ENCODE measurements at places on chromosomes 12 and 14. TPM values are rescaled to one million over a fixed set of nuclear protein-coding genes. Genes with fewer than 3 reads are reported as not detected.

DNA sequence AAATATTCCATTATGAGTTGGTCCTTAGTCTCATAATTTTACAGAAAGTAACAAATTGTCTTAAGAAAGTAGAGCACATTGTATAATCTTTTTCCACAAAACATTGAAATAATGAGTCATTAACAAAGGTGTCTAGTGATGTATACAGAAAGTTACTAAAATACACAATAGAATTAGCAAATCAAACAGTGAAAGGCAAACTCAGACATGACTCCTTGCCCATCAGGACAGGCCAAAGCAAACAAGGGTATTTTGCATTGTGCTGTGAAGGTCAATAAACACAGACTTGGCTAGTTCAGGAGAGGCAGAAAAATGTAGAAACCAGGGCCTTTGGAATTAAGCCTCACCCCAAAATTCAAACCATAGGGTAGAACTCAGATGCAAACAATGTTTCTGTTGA, 37.3 kb downstream of the SIX4 start:
- no peak for DNase-seq

DNA sequence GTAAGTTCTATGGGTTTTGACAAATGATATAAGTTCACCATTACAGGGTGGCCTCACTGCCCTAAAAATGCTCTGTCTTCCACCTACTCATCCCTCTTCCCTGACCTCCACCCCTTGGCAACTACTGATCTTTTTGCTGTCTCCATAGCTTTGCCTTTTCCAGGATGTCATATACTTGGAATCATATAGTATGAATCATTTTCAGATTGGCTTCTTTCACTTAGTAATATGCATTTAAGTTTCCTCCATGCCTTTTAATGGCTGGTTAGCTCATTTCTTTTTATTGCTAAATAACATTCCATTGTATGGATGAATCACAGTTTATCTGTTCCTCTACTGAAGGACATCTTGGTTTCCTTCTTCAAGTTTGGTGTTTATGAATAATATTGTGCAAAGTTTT, 14.0 kb upstream of the PEX5 start:
- no peak for DNase-seq

DNA sequence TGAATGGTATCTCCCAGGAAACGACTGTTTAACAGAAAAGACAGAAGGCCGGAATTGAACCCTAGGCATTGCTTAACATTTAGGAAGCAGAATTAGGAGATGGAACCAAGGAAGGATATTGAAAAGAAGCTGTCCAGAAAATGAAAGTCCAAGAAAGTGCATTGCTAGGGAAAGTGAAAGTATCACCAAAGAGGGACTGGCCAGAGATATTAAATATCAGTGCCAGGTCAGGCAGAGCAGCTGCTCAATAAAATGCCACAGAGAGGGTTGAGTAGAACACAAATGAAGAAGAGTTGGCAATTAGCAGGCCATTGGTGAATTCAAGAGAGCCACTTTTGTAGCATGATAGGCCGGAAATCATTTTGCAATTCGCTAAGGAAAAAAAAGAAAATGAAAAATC, 101.6 kb downstream of the CFAP54 start:
- no peak for DNase-seq

DNA sequence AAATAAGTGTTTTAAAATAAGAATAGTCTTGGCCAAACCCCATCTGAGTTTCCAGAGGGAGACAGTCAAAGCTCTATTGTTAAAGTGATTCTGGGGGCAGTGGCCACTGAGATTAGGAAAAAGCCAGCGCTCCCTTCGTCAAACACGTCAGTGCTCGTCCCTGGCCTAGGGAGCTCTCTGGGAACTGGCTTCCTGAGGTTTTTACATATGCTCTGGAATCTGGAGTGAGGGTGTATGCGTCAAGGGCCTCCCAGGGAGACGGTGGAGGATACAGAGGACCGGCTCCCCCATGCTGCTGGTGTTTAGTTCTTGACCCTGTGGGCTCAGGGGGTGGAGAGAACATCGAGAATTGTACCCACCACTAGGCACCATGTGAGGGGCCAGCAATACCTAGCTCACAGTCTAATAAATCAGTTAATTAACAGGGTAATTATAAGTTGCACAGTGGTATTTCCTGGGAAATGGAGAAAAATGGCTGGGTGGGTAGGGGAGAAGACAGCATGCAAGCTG, 87.0 kb downstream of the SLC25A47 start:
- DNase-seq: no peak

DNA sequence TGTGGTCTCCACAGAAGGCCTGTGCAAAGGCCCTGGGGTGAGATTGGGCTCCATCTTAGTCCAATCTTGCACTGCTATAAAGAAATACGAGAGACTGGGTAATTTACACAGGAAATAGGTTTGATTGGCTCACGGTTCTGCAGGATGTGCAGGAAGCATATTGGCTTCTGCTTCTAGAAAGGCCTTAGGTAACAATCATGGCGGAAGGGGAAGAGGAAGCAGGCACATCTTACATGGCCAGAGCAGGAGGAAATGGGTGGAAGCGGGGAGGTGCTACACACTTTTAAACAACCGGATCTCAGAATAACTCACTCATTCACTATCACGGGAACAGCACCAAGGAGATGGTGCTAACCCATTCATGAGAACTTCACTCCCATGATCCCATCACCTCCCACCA, 55.4 kb downstream of the FAR2 start:
- no peak for DNase-seq

GRCh38 chr14:69354383-69355153, 43.5 kb downstream of the ERH start:
- no peak for DNase-seq

DNA sequence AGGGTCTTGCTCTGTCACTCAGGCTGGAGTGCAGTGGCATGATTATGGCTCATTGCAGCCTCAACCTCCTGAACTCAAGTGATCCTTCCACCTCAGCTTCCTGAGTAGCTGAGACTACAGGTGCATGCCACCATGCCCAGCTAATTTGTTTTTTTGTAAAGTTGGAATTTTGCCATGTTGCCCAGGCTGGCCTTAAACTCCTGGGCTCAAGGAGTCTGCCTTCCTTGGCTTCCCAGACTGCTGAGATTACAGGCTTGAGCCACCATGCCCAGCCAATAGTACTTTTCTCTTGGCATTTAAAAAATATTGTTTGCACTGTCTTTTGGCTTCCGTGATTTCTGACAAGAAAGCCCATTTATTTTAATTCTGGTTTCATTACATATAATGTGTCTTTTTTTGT, 61.3 kb downstream of the DIP2B start:
- no peak for DNase-seq

DNA sequence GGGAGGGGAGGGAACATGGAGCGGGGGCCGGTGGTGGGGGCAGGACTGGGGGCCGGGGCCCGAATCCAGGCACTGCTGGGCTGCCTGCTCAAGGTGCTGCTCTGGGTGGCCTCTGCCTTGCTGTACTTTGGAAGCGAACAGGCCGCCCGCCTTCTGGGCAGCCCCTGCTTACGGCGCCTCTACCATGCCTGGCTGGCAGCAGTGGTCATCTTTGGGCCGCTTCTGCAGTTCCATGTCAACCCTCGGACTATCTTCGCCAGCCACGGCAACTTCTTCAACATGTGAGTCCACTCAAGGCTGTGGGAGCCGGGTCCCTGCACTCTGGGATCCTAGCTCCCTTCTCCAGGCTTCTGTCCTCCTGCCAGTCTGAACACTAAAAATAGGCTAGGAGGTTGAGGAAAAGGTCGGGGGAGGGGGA, 1.1 kb downstream of the FITM1 start:
- no peak for DNase-seq

GRCh38 chr14:68412505-68413465, 380.1 kb downstream of the ZFP36L1 start:
- DNase-seq: no peak

GRCh38 chr12:100375038-100375735, 18.3 kb downstream of the SLC17A8 start:
- DNase-seq: no peak

DNA sequence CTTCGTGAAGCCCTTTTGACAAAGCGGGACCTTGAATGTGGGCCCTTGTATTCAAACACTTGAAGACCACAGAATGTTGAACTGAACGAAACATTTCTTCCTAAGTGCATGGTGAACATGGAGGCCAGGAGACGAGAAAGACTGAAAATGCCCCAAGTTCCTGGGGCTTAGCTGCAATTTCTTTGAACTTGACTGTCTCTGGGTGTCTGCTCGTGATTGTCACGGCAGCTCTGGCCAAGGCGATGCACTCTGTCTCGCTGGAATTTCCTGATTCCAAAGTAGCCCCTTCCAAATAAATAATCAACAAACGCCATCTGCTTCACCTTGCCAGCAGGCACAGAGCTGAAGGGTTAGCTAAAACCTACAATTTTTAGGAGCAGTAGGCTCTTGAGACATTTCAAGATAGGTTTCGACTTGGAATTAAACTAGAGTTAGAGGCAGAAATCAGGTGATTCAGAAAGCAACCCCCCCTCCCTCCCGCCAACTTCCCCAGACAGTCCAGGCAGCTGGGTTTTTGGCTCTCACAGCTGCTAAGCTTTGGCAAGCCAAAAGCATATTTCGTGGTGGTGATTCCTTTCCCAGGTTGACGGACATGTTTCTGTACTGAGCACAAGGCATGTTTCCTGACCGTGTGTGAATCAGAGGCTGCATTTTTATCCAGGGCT, 13.5 kb upstream of the IRF2BPL start:
- DNase-seq: peak; percentile 97

DNA sequence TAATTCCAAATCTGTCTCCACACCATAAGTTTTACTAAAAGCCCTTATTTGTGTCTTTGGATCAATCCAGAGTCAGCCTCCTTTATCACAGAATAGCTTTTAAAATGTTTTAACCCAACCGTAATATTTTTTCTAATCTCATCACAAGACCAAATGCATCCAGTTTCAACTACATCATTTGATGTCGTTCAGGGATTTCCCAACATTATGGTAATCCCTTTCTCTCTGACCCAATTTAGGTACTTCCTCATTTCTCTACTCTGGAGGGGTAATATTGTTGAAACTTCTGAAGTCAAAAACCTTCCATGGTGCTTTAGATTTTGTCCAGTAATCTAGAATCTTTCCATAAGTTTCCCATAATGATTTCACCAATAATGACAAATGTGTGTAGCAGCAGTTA, 596.8 kb downstream of the SOX5 start:
- no peak for DNase-seq

GRCh38 chr12:51661199-51661598, 70.2 kb downstream of the SCN8A start:
- no peak for DNase-seq

- no peak for DNase-seq
Measured at GRCh38 chr12:5499566-5500330, 67.8 kb downstream of the NTF3 start.

GRCh38 chr12:69405566-69405865, 46.0 kb downstream of the YEATS4 start:
- peak; percentile 94 for DNase-seq

DNA sequence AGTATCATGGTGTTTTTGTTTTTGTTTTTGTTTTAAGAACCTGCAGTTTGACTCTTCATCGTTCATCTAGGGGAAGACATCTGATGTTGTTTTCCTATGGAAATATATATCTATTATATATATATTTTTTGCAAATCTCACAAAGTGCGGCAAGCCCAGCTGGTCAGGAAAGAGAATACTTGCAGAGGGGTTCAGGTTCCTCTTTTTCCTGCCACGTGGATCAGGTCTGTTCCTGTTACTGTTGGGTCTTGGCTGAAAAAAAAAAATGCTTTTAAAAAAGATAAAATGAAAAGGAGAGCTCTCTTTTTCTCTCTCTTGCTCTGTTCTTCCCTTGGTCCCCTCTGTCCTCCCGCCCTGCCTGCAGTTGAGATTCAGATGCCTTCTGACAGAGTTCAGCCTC, 179.4 kb upstream of the BCL2L14 start:
- DNase-seq: no peak

- DNase-seq: no peak
Measured at GRCh38 chr14:47194055-47194454, 481.4 kb downstream of the MDGA2 start.

DNA sequence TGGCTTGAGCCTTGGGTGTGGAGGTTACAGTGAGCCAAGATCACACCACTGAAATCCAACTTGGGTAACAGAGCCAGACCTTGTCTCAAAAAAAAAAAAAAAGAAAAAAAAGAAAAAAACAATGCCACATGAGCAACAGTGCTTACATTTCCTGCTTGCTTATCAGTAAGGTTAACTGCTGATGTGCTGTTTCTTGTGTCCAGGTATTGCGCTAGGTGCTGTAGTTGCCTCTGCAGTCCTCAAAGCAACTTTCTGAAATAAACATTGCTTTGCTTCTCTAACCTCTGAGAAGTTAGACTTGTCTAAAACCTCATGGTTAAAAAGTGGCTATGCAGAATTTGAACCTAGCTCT, 24.7 kb downstream of the RNF34 start:
- DNase-seq: no peak

DNA sequence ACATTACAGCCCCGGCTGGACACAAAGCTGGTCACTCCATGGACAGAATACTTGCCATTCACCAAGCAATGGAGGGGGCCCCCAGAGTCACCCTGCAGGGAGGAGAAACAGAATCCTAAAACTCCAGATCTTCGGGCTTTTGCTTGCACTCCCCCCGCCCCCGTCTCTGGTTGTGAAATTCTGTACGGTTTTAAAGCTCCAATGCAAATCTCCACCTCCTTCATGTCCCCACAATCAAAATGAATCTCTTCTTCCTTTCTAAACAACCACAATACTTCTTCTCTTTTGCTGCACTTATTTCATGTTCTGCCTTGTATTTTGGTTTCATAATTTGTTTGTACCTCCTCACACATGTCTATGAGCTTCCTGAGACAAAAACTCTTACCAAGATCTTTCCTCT, 5.8 kb upstream of the BIN2 start:
- DNase-seq: no peak

DNA sequence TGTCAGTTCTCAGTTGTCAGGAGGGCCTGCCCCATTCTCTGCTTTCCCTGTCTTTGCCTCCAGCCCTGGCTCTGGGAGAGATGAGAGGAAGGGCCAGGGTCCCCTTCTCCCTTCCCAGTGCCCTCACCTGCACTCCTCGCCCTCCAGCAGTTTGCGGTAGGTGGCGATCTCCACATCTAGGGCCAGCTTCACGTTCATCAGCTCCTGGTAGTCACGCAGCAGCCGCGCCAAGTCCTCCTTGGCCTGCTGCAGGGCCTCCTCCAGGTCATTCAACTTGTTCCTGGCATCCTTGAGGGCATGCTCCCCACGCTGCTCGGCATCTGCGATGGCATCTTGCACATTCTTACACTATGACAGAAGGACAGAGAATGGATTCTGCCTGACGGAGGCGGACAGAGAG, 5.4 kb downstream of the KRT2 start:
- DNase-seq: no peak

- DNase-seq: no peak
Measured at GRCh38 chr12:65565601-65566560, 258.4 kb upstream of the HMGA2 start.

DNA sequence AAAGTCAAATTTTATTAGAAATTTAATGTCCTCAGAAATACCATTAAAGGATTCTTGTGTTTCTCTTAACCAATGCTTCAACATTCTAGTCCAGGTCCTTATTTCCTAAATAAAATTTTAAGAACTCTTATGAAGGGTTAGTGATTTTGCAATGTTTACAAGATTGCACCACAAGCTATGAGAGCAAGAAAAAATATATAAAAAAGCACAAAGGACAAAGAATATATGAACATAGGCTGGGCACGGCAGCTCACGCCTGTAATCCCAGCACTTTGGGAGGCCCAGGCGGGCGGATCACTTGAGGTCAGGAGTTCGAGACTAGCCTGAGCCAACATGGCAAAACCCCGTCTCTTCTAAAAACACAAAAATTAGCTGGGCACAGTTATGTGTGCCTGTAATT, 7.7 kb downstream of the RACGAP1 start:
- no peak for DNase-seq

- no peak for DNase-seq
Measured at GRCh38 chr12:42932936-42933335, 343.4 kb upstream of the PRICKLE1 start.

Gene SYCP3
- total RNA-seq: not detected

Gene SLC5A8
- under 0.01 TPM for total RNA-seq

Gene PLBD2
- 25.0 TPM for total RNA-seq

Gene NT5DC3
- total RNA-seq: 3.5 TPM

Gene SLCO1B1
- total RNA-seq: not detected

Gene JAG2
- 37.5 TPM for total RNA-seq
